WTC11 (cell line): ENCODE measurements at places on chromosomes 7 and 10. TPM values are rescaled to one million over a fixed set of nuclear protein-coding genes. Genes with fewer than 3 reads are reported as not detected.

The LRCH4 gene
- 52.0 to 59.6 TPM (median 56.7 TPM) in 3 replicates for total RNA-seq

The NPFFR1 gene
- 0.04 to 0.05 TPM in 2 of 3 replicates, not detected in the other for total RNA-seq

The TRA2A gene
- total RNA-seq: 110 to 144 TPM (median 133 TPM) in 3 replicates

The GJD4 gene
- total RNA-seq: not detected in 3 replicates

The HOXA10 gene
- 0.07 TPM in 1 of 3 replicates, not detected in the others for total RNA-seq

The PSMG3 gene
- total RNA-seq: 33.3 to 50.7 TPM (median 45.9 TPM) in 3 replicates

The SNCG gene
- total RNA-seq: 8.4 to 14.3 TPM (median 12.0 TPM) in 3 replicates

The RET gene
- total RNA-seq: 17.8 to 21.4 TPM (median 19.3 TPM) in 3 replicates

The ACHE gene
- total RNA-seq: 6.4 to 7.7 TPM (median 6.6 TPM) in 3 replicates

The VAX1 gene
- 0.04 TPM in 1 of 3 replicates, not detected in the others for total RNA-seq

The LRIT1 gene
- not detected in 3 replicates for total RNA-seq
